ENCODE measurements at places on chromosomes 11 and 22.

GRCh38 chr22:44930016-44930710, 79.6 kb downstream of the PHF21B start:
- DNase-seq: no peak

GRCh38 chr11:100928426-100928825, 201.2 kb downstream of the PGR start:
- no peak for DNase-seq

DNA sequence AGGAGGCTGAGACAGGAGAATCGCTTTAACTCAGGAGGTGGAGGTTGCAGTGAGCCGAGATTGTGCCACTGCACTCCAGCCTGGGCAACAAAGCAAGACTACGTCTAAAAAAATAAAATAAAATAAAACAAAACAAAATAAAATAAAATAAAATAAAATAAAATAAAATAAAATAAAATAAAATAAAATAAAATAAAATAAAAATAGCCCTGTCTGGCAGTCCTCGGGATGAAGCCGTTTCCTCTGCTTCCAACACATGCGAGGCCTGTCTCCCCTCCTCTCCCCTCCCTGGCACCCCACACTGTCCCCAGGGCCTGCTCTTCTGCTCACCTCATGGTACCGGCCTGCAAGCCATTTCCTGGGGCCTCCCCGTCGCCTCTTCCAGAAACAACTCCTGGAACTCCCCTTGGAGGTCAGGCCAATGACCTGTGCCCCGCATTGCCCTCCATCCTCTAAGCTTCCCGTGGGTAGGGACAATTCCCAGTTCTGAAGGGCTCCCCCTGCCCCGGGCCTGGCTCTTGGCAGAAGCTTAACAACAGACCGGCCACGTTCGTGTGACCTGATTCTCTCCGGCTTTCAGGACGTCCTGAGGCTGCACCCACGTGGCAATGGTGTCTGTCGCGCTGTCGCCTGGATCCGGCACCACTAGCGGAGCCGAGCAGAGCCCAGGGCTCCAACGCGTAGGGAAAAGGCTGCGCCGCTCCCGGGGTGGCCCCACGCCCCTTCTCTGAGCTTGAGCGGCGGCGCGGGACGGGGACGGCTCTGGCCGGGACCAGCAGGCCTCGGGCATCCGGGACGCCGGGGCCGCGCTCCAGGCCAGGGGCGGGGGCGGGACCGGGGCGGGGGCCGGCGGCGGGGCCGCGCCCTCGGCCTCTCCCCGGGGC, 456 bp upstream of the PARVB start:
- peak; percentile 87 for DNase-seq

- no peak for DNase-seq
Observed at GRCh38 chr11:117569911-117570310, 227.1 kb downstream of the DSCAML1 start.

DNA sequence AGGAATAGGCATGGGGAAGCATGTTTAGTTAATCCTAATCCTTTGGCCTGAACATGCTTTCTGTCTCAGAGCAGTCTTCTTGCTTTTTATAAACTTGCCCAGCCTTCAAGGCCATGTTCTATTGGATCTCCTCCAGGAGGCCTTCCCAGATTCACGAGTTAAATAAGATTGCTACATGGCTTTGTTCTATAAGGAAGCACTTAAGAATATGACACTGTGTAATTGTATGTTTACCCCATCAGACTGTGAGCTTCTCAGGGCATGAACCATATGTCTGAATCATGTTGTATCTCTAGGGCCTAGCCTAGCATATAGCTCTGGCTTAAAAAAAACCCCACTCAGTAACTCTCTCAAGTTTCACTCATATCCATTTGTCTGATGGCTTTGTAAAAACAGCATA, 26.4 kb upstream of the UCP3 start:
- DNase-seq: no peak

Data from suppressor macrophage (primary cell).